ENCODE measurements at places on chromosomes 7 and 10.

DNA sequence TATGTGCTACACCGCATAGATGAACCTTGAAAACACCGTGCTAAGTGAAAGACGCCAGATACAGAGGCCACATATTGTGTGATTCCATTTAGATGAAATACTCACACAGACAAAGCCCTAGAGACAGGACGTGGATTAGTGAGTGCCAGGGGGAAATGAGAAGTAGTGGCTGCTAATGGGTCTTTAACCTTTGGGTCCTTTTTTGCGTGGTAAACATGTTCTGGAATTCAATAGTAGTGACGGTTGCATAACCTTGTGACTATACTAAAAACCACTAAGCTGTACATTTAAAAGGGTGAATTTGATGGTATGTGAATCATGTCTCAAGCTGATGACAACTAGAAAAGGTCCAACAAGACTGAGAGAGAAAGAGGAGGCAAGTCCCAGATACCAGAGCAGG is 15.6 kb downstream of the SMKR1 start:
- DNase-seq = no peak

DNA sequence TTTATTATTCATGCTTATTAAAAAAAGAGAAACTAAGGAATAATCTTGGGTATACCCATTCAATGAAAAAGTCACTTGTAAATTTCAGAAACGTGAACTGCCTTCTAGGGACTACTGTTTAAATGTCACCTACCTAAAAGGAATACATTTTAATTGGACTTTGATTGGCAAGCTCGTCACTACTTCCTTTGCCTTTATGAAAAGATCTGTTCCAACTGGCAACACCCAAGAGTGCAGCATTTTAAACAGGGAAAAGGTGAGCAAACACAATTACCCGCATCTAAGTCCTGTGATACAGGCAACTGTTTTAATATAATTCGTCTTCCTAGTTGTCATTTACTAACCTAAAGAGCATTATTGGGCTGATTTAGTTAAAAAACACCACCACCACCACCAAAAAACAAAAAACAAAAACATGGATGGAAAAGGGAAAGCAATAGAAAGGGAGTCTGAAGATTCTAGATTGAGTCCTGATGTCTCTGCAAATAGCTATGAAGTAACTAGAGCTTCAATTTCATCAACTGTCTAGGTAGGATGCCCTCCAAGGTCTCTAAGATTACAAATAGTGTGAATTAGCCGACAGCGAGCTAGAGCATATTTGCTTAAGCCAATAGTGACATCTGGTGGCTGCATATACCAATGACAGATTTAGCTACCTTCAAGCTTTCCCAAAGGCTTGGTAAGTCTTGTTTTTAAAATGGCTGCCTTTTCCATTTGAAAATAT is 33.8 kb upstream of the ICA1 start:
- no peak for DNase-seq

DNA sequence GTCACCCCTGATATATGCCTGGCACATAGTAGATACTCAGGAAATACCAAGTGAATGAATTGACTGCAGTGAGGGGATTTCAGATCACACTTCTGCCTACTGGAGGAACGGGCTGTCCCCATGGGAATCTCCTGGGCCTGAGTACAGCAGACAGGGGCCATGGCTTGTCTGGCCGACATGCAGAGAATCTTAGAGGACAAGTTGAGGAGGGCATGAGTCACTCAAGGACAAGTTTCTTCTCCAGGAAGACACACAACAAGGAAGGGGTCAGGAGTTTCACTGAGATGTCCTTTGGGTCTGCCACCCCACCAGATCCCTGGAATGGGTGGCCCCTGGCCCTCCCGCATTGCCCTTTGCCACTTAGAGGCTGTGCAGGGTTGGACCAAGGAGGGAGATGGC is 20.7 kb downstream of the PLPP4 start:
- no peak for DNase-seq

DNA sequence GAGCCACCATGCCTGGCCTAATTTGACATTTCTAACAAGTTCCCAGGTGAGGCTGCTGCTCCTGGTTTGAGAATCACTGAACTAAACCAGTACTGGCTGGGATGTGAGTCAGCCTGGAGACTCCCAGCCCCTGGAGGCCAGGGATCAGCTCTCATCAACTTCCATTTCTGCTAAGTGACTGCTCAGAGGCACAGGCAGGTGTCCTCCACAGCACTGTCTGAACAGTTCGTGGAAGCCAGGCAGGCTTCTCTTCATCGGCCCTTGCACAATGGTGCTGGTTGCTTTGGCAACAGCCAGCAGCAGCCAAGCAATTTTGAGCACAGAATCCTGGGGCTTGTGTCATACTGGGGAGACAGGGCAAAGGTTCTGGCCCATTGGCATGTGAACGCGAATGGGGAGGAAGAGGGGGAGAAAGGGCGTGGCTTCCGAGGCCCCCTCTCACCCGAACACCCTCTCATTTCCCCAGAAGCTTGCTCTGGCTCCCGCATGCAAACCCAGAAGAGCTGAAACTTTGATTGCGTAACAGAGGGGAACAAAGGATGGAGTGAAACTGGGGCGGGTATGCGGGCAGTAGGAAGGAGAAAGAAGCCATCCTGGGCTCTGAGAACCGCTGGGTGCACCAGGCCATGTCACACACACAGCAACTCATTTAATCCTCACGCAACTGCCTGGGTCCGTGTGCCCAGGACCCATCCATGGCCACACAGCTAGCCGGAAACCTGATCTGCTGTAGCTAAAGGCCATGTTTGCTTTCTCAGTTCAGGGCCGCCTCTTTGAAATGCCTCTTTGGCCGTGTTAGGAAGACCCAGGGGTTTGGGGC is 9.0 kb upstream of the POR start:
- DNase-seq = no peak

DNA sequence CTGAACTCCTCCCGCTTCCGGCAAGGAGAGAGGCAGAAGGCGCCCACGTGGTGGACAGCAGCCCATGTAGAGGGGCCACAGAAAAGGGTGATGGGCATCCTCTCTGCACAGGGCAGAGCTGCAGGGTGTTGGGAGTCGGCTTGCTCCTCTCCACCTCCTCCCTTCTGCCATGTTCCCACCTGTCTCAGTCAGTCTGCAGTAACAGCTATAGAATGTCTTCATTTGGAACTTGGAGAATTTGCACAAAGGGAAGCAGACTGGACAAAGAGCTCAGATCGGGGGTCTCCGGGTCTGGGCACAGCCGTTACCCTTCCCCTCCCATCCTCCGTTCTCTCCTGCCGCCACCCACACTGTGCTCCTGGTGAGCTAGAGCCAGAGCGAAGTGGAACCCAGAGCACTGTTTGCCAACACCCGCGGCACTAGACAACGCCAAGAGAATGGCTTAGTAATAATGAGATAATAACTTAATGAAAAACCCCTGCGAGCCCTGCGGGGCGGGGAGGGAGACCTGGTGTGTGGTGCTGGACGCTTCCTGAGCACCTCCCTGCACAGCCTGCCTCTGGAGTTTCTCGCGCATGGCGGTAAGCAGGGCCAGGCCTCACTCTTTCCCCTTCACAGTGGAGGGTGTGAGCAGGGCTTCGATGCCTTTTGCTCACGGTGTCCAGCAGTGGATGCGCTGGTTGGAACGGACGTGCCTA is 254.7 kb downstream of the PAXIP1 start:
- DNase-seq = no peak

GRCh38 chr7:22718911-22719420 is 8.0 kb upstream of the IL6 start:
- no peak for DNase-seq

DNA sequence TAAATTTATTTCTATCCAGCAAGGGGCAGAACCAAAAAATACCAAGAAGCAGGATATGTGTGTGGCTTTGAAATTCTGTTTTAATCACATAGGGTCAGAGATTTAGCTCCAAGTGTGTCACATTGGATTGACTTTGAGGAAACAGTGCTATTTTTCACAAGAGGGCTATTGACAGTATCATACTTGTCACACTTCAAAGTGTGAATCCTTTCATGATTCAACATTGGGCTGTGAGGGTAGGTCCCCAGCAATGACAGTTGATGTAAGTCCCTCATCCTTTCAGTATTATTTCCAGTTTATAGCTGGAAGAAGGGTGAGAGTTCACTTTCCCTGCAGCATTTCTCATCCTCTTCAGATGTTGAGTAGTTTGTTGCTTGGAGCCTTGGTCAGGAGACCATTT is 7.4 kb downstream of the CCNY start:
- DNase-seq = no peak

DNA sequence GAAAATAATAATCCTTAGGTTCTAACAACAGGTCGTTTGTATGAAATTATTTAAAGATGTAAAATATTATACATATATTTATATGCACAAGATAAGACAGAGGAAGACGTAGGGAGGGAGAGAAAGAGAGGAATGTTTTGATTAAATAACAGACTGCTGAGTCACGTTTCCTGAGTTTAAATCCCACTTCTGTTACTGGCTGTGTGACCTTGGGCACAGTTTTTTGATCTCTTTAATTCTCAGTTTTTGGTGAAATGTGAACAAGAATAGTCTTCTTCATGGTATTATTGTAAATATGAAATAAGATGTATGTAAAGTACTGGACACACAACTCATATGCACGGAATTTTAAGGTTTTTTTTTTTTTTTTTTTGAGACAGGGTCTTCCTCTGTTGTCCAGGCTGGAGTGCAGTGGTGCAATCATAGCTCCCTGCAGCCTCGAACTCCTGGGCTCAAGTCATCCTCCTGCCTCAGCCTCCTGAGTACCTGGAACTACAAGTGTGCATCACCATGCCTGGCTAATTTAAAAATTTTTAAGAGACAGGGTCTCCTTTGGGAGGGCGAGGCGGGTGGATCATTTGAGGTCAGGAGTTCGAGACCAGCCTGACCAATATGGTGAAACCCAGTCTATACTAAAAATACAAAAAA is 42.6 kb downstream of the BAMBI start:
- DNase-seq = no peak

DNA sequence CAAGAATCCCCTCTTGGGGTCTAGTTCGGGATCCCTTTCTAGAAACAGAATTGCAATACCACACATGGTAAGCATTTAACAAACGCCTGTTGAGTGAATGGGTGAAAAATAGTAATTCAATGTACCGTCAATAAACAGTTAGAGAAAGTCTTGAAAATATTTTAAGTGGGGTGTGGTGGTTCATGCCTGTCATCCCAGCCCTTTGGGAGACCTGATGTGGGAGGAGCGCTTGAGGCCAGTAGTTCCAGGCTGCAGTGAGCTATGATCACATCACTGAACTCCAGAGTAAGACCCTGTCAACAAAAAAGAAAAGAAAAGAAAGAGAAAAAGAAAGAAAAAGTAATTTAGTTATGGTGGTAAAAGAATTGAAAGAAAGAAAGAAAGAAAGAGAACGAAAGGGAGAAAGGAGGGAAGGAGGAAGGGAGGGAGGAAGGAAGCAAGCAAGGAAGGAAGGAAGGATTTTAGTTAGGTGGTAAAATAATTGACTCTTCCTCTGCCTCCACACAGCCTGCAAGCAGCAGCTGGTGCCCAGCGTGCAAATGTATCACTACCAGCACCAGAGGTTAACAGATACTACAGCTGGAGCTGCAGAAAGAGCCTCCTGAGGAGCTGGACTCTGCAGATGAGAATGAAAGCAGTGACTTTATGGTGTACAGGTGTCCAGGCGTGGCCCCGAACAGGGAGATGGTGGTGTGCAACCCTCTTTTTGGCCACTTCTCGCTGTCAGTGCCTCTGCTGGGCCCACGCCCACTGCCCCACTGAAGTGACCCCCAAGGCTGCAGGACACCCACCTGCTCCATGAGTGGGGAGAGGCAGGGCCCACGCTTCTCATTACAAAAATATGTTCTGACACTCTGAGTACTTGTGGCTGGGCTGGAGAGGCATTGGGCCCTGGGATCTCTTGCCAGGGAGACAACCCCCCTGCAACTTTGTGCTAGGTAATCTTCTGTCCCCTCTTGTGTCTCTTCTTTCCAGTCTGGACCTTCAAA is 135.4 kb downstream of the BAMBI start:
- no peak for DNase-seq

- no peak for DNase-seq
Observed at GRCh38 chr10:67385089-67385488, 310.9 kb downstream of the CTNNA3 start.

- DNase-seq = no peak
Observed at GRCh38 chr7:69608878-69609277, 10.6 kb downstream of the AUTS2 start.

DNA sequence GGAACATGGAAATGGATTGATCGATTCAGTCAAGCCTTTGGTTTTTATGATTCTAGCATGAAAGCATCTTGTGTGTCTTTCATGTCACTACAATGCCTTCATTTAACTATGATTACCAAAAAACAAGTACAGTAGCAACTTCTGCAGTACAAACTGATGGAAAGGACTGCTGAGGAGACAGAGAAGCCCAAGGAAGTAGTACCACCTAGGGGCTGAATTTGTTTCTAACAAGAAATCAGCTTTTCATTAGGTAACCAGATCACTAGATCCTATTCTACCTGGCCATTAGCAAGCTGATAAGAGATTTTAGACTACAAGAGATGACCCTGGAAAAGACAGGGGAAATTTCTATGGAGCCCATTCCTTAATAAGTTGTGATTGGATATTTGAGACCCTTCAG is 3.2 kb upstream of the IFIT1 start:
- no peak for DNase-seq

DNA sequence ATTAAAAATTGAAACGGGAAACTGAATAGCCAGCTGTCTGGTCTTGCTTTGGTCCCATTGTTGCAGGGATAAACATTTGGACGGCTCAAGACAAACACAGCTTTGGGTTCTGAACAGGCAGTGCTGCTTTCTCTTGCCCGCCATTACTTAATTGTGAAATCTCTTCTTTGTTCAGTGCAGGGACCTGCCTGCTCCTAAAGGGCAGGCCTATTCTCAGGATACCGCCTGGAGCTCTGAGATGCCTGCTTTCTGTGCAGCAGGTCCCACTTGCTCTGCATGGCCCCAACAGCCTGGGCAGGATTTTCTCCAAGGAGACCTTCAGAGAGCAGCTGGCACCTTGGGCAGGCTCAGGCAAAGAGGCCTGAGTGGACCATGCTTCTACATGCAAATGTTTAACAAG is 237.6 kb downstream of the KCNMA1 start:
- DNase-seq = no peak

DNA sequence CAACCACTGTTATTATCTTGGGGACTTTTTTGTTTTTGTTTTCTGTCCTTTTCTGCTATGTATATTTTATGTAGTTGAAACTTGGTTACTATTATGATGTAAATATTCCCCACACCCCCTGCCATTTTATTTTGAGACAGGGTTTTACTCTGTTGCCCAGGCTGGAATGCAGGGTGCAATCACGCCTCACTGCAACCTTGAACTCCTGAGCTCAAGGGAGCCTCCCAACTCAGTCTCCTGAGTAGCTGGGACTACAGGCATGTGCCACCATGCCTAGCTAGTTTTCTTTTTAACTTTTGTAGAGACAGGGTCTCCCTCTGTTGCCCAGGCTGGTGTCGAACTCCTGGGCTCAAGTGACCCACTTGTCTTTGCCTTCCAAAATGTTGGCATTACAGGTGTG is 18.0 kb downstream of the GSTO2 start:
- DNase-seq = no peak

Data from activated CD4-positive, alpha-beta T cell treated with anti-CD3 and anti-CD28 coated beads, Interleukin-2, amount 50 U/mL, for 4 hours (primary cell).